ENCODE measurements at places on chromosomes 12 and 14. TPM values are rescaled to one million over a fixed set of nuclear protein-coding genes. Genes with fewer than 3 reads are reported as not detected.

GRCh38 chr12:31026202-31026601 lies 47.5 kb upstream of the DDX11 start:
- no peaks in the 10 kb centered on the region for H3K4me1 ChIP-seq
- H3K27ac ChIP-seq, result no peak overlapping the region
- H3K36me3 ChIP-seq, result no peaks in the 10 kb centered on the region
- no peak overlapping the region for H3K4me3 ChIP-seq
- no peak for DNase-seq

GRCh38 chr14:55572578-55572977 lies 7.4 kb upstream of the KTN1 start:
- H3K27ac ChIP-seq, result no peak overlapping the region
- DNase-seq, result no peak
- H3K27me3 ChIP-seq, result no peaks in the 10 kb centered on the region

The RNU6-8 gene
- total RNA-seq, result not detected

The GPR162 gene
- total RNA-seq, result 8.8 TPM
